HS-27A (cell line): ENCODE measurements at places on chromosomes 7 and 10.

DNA sequence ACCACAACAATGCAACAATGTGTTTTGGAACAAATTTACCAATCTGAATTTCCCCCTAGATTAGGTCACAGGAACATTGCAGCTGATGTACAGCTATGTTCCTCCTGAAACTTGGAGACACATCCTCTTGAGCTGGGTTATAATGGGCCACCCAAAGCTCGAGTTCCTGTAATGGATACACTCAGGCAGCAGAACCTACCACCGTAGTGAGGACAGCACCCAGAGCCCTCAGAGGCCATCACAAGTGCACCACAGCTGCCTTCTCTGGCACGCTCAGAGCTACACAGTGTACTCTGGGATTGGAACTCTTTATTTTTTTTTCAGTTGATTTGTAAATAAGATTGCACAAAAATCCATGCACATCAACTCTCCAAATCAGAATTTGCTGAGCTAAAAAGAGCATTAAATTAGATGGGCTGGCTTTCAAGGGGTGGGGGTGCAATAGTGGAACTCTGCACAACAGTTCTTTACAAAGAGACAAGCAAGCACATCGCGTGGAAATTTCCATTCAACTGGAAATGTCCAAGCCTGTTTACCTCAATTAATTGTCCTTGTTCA, 56.7 kb downstream of the EGFR start:
- DNase-seq, result no peak

DNA sequence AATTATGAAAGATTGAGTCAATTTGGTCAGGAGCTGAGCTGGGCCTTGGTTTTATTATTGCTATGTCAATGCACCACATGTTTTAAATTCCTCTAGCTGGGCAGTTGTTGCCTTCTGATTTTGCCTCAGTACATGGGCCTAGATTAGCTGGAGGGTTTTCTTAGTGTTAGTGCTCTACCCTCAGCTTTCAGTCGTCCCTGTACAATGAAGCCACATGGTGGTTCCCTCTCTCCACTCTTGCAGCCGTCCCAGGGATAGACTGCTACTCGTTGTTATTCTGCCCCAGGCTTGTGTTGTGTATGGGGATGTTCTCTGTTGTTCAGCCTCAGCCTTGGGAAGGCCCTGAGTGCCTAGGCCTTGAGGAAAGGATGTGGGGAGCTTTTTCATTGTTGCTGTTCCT, 37.0 kb downstream of the NHLRC2 start:
- no peak for DNase-seq

- DNase-seq, result no peak
Observed at GRCh38 chr10:5971315-5971832, 6.0 kb downstream of the IL15RA start.

DNA sequence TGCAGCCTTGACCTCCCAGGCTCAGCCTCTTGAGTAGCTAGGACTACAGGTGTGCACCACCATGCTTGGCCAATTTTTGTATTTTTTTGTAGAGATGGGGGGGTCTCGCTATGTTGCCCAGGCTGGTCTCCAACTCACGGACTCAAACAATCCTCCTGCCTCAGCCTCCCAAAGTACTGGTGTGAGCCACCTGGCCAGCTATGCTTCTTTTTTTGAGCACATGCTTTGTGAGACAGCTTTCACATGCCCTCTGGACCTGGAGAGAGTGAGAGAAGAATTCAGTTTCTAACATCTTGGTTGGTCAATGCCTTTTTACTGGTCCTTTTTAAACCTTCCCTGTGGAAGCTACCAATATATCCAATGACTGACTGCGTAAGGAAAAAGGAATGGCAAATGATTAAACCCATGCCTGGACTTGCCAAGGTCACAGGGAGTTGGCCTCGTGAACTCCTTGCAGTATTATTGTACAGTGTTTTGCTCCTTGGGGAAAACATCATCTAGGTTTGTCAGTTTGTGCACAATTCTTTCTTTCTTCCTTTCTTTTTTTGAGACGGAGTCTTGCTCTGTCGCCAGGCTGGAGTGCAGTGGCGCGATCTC, 6.2 kb upstream of the FOXK1 start:
- no peak for DNase-seq

- no peak for DNase-seq
Observed at GRCh38 chr7:117791877-117792780, 81.1 kb downstream of the CTTNBP2 start.

DNA sequence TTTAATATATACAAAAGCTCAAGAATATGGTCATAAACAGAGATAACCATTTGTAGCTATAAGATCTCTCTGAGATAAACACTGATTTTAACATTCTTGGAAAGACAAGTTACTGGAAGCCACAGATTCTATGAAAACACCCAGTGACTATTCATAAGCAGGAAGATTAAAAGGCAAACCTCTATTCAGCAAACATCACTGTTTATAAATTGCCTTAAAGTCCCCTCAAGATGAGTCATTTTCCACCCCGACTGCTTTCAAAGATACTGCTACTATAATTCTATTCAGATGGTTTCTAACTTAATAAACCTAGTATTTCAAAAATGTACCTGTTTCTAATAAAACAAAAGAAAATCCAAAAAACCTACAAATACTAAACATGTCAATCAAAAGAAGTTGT, 21.0 kb downstream of the TM9SF3 start:
- no peak for DNase-seq

- DNase-seq, result no peak
Observed at GRCh38 chr7:77687747-77688144, 8.5 kb upstream of the RSBN1L start.

- DNase-seq, result no peak
Observed at GRCh38 chr10:36624551-36625100, 500.8 kb upstream of the ANKRD30A start.

GRCh38 chr10:66782776-66783175, 143.1 kb upstream of the LRRTM3 start:
- no peak for DNase-seq

DNA sequence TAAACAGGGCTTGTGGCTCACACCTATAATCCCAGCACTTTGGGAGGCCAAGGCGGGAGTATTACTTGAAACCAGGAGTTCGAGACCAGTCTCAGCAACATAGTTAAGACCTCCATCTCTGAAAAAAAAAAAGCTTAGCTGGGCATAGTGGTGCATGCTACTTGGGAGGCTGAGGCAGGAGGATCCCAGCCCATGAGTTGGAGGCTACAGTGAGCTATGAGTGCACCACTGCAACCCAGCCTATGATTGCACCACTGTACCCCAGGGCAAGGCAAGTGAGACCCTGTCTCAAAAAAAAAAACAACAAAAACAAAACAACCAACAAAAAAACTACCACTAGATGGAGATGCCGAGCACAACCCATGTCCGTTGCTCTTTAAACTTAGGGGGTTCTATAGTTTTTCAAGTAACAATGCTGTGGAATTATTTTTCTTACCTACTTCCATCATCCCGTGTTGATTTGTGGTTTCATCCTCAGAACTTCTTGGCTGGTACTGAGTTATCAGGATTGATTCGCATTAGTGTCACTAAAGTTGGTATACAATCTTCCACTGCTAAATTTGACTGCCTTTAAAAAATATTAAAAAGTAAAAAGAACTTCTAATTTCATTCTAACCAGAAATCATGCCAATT, 12.2 kb upstream of the REPIN1 start:
- no peak for DNase-seq

DNA sequence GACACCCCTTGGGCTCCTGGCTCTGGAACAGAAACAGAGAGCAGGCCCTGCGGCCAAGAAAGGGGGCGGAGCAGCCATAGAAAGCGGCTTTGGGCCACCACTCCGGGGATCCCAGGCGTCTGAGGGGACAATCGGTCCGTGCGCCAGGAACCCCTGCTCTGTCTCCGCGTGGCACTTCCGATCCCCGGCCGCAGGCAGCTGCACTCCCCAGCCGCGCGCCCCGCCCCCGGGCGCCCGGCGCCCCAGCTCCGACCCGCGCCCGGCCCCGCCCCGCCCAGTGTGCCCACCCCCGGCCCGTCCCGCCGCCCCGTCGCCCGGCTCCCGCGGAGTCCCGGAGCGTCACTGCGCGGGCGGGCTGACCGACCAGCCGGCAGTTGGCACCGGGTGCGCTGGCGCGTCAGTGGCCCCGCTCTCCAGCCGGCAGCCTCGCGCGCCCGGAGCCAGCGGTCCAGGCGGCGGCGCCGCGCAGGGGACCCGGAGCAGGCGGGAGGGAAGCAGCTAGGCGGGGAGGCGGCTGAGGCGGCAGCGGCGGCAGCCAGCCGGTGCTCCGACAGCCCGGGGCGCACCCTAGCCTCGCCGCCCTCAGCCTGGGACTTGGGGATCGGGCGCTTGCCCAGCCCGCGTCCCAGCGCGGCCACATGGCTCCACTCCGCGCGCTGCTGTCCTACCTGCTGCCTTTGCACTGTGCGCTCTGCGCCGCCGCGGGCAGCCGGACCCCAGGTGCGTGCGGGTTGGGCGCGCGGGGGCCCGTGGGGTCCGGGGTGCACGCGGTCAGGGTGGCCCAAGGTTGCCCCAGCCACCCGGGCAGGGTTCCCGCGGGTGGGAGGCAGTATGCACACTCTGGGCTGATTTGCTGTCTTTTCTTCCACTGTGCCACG, at the start of gene ADAMTS14:
Gene ADAMTS14 (plus strand): TSS at position 342 of the 878 bp plus-strand sequence. CDS start 297 bp downstream, at position 639.
- no peak for DNase-seq

GRCh38 chr10:117217196-117217761, 20.0 kb downstream of the KCNK18 start:
- DNase-seq, result no peak
